IPS DF 19.7 (cell line): ENCODE measurements at places on chromosomes 1 and 21.

DNA sequence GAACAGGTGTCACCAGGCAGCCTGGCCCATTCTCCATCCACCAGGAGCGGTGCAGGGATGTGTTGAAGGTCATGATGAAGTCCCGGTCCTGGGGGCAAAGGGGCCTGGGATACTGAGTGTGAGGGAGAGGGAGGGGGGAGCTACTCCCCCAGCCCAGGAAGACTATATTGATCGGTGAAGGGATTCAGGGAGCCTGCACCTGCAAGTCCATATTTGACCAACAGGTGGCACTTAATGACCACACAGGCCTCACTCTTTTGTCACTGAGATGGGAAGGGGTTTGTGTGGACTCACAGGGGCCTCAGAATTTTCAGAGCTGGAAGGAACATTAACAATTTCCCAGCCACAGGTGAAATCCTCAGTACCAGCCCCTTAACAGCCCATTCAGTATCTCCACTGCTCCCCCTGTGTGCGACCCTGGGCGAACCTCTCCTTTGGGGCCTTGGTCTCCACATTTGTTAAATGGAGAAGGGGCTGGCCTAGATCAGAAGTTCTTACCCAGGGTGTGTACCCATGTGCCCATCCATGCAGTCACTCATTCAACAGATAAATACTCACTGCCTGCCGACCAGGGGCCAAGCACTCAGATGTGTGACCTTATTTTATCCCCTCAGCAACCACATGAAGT, 55.6 kb downstream of the NKAIN1 start:
- no peak for DNase-seq

- no peak for DNase-seq
Observed at GRCh38 chr1:232743999-232744398, 61.2 kb upstream of the MAP10 start.

DNA sequence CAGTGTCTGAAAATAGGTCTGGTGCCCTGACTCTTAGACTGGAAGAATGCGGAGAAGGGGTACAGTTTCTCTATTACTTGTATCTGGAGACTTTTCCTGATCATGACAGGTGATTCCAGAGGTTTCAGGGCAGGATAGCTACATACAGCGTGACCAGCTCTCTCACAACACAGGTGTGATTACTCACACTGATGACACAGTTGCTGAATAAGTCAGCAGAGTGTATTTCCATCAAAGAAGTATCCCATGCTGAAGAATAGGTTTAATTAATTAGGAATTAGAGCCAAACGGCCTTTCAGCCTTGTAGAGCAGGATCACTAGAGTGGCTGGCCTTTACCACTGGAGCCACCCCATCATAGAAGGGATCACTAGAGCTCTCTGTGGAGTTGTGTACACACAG, 298.6 kb downstream of the LMX1A start:
- no peak for DNase-seq

DNA sequence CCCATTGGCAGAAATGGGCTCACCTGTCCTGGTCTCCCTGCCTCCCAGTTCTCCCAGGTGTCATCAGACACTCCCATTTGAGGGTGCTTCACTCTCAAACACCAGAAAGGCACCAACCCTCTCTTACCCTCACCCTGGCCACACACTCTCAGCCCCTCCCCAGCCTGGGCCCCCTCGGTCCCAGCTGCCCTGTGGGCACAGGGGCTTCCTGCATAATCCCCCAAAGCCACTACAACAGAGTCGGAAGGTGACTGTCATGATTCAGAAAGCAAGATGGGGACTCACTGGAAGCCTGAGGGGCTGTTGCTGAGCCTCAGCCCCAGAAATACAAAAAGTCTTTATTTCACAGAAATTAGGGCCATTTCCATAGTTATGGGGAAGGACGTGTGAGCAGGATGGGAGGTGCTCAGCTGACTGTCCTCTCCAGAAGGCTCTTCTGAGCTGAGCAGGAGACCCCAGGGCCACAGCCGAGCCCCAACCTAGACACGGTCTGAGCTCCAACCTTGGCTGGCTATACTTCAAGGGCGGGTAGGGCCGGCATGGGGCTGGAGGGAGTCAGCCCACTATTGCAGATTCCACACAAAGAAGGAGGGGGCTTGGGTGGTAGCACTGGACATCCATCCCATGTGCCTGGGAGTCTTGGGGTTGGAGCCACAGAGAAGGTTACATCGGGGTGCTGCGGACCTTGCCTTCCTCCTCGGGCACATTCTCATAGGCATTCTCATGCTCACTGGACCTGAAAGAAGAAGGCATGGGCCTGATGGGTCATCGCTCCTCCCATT, 6.3 kb downstream of the PDZK1IP1 start:
- DNase-seq: no peak
